Activated T-cell treated with anti-CD3 and anti-CD28 coated beads, Interleukin-2, amount 50 U/mL, for 4 hours (primary cell): ENCODE measurements at places on chromosomes 3 and 15. TPM values are rescaled to one million over a fixed set of nuclear protein-coding genes. Genes with fewer than 3 reads are reported as not detected.

- no peak for DNase-seq
Observed at GRCh38 chr15:91566141-91566540, 287.4 kb upstream of the SLCO3A1 start.

DNA sequence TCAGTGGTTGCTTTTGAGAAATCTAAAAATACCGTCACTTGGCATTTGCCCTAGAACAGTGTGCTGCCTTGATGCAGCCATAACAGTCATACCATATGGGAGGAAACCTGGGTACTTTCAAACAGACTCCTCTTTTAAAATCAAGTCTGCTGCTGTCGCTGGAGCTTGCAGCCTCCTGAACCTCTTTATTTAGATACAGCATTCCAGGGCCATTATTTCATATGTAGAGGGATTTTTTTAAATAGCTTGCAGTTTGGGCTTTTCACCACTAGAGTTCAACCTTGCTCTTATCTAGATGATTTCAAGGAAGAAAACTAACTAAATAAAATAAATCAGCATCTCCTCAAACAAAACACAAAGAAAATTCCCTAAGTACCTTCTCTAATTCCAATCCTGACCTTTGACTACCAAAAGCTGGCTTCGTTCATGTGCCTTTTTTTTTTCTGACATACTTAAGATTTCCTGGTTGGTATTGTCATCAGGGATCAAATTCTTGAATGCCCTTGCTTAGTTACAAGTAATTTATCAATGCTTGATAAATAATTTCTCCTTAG, 111.6 kb downstream of the KBTBD8 start:
- no peak for DNase-seq

DNA sequence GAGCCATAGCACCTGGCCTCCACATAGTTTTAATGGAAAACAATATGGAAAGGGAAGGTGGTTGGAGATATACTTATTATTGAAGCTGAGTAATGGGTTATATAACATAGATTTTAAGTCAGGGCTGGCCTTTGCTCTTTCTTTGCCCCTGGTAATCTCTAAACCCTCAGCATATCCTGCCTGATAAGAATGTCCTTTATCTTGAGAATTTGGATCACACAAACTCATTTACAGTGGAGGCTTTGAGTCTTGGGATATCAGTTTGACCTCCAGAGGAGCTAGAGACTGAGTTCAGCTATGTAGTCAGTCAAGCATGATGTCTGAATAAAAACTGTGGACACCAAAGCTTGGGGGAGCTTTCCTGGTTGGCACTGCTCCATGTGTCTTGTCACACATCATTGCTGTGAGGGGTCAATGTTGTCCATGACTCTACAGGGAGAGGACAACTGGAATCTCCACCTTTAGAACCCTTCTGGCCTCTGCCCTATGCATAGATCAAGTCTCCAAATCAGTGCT, 9.0 kb upstream of the C3orf33 start:
- DNase-seq: no peak

DNA sequence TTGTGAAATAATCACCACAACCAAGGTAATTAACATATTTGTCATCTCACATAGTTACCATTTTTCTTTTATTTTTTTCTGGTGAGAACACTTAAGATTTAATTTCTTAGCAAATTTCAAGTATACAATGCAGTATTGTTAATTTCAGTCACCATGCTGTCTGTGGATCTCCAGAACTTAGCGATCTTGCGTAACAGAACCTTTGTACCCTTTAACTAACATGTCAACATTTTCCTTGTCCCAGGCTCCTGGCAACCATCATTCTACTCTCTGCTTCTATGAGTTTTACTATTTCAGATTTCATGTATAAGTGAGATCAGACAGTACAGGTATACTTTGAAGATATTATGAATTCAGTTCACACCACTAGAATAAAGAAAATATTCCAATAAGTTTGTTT, 154.4 kb downstream of the KCNAB1 start:
- no peak for DNase-seq

DNA sequence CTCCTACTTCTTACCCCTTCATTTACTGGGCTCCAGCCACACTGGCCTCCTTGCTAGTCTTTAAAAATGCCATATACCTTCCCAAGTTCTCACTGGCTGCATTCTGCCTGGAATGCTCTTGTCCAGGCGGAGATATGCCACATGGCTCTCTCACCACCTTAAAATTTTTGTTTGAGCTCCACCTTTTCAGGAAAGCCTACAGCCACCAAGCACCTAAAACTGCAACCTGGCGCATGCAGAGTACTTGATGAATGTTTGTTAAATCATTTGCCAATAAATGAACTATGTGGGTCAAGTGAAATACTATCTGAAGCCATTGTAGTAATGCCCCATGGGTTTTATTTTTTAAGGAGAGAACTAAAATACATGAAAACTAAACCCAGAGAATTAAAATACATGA, 54.3 kb downstream of the GLB1 start:
- no peak for DNase-seq

DNA sequence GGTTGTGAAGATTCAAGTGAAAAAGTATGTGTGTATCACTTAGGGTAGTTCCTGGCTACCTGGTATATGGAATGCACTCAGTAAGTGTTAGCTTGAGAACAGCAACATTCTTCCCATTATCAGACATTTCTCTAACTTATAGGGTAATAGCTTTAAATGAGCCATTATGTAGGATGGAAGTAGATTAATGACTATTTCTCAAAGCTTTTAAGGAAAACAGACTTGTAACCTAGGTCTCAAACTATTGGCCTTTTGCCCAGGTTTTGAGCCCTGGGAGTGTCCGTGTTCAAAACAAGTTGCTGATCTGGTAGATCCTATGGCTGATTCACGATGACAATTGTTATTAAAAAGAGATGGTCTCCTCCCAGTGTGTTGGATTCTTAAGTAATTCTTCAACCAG, 129.1 kb upstream of the UMPS start:
- DNase-seq: no peak

ALS2CL gene
- total RNA-seq: 1.5 TPM

PPP1R14D gene
- total RNA-seq: not detected

DNA sequence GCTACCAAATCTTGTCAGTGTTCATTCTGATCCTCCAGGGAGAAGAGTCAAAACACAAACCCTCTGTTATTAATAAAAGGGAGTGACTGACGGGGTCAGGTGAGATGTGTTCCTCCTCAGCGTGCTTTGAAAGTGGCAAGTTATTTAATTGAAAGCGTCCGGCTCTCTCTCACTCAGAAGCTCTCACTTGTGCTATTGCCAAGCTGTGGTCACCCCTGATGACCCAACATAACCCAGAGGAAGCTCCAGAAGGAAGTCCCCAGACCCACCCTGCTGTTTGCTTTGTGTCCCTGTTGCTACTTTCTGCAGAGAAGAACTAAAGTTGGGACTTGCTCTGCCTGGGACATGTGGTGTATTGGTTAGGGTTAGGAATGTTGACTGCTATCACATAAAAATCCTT, 235.6 kb downstream of the EDEM1 start:
- DNase-seq: no peak

GRCh38 chr3:111709645-111710044, 114.5 kb upstream of the ZBED2 start:
- DNase-seq: no peak

DNA sequence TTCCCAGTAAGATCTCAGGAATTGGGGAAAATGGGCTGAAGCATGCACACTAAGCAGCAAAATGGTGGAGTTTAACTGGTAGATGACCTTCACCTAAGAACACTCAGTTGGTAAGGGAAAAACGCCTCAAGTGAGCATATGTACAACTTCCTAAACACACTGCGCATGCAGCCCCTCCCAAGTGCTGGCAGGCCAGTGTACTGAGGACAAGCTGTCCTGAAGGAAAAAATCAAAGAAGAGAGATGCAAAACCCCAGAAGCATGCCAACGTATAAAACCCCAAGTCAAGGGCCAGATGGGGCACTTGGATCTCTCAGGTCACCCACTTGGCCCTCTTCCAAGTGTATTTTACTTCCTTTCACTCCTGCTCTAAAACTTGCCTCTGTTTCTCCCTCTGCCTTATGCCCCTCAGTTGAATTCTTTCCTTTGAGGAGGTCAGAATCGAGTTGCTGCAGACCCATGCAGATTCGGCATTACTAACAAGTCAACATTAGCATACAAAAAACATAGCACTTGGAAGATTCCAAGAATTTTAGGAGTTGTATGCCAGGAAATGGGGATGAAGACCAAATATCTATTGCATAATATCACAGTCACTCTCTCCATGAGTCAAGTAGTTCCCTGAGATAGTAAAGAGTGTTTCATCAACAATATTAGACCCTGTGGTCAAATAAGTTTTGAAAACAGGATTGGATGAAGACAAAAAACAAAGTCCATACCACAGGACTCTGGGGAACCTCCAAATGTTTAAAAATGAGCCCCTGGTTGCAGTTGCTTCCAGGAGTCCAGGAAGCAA, 10.8 kb upstream of the FYCO1 start:
- no peak for DNase-seq

ZNF620 gene
- total RNA-seq: 3.2 TPM
